Stimulated activated CD8-positive, alpha-beta memory T cell treated with anti-CD3 and anti-CD28 coated beads, Interleukin-4, amount 100 ng/mL, for 48 hours (primary cell): ENCODE measurements at places on chromosomes 4 and X.
A peak's percentile ranks its signal among the peaks of the same experiment; 100 is the strongest.

- peak; percentile 53 for DNase-seq
These were observed 1.2 kb downstream of the AKAP17A start for GRCh38 chrX:1592470-1593142.

DNA sequence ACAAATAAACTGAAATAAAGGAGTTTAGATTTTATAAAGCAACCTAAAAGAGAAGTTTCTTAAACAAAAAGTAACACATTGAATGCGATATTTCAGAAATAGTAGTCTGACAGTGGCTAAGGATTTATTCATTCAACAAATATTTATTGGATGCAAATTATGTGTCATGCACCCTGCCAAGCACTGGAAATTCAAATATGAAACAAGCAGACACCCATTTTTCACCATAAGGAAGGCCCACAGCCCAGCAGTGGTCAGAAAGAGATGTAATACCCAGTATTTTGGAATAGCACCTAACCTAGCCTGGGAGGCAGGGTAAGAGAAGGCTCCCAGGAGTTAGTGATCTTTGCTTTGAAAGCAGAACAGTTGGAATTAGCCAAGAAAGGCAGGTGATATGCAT is 855.1 kb upstream of the TENM3 start:
- no peak for DNase-seq

- no peak for DNase-seq
These were observed 277.4 kb upstream of the PITX2 start for GRCh38 chr4:110900213-110900769.

DNA sequence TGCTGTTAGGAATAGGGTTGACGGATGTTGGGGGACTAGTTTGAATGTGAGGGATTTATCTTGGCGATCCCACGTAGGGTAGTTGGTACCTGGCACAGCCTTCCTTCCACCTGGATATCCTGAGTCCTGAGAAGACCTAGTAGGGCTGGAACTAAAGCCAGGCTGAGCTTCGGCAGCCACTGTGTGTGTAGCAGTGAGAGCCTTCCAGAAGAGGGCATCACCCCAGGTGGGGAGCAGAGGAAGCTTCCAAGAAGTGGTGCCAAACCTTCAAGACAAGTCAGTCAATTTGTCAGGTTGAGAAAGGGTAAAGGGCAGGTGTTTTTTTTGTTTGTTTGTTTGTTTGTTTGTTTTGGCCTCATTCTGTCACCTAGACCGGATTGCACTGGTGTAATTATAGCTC is 1.2 kb upstream of the FGFBP2 start:
- no peak for DNase-seq

- DNase-seq: no peak
These were observed 587 bp downstream of the TIMM8A start for GRCh38 chrX:101347859-101348451.

GRCh38 chrX:122270809-122271494 is 913.1 kb upstream of the GRIA3 start:
- DNase-seq: no peak

- DNase-seq: no peak
These were observed 337.7 kb downstream of the BMPR1B start for GRCh38 chr4:95095348-95095974.

- no peak for DNase-seq
These were observed 21.1 kb downstream of the AMER1 start for GRCh38 chrX:64184396-64184795.

- no peak for DNase-seq
These were observed 26.5 kb downstream of the SLC10A7 start for GRCh38 chr4:146495269-146495668.

GRCh38 chr4:76251441-76252270 is at the start of gene FAM47E:
Gene FAM47E, plus strand, starts transcription at chr4:76251721. Its CDS starts 26 bp downstream, at chr4:76251747.
- DNase-seq: peak; percentile 42

- no peak for DNase-seq
These were observed 1297.7 kb downstream of the C4orf33 start for GRCh38 chr4:130393642-130394041.

GRCh38 chr4:86895692-86896488 is 3.7 kb upstream of the C4orf36 start:
- DNase-seq: no peak

DNA sequence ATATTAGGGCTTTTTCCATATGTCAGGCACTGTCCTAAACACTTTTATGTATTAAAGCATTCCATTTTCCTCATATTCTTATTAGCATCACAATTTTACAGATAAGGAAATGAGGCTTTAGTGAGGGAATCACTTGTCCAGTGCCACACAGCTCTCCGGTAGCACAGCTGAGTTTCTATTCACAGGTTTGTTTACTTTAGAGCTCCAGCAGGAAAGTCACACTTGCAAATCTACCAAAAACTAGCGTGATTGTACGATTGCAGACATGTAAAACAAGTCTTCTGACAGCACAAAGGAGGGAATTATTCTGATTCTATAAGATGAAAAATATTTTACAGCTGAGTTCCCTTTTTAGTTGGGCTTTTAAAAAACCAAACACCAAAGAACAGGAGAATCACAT is 472.1 kb downstream of the TMA16 start:
- no peak for DNase-seq

- DNase-seq: no peak
These were observed 90.0 kb upstream of the EXOC1L start for GRCh38 chr4:55729351-55730279.

GRCh38 chr4:156734965-156735895 is 236.4 kb downstream of the PDGFC start:
- no peak for DNase-seq

DNA sequence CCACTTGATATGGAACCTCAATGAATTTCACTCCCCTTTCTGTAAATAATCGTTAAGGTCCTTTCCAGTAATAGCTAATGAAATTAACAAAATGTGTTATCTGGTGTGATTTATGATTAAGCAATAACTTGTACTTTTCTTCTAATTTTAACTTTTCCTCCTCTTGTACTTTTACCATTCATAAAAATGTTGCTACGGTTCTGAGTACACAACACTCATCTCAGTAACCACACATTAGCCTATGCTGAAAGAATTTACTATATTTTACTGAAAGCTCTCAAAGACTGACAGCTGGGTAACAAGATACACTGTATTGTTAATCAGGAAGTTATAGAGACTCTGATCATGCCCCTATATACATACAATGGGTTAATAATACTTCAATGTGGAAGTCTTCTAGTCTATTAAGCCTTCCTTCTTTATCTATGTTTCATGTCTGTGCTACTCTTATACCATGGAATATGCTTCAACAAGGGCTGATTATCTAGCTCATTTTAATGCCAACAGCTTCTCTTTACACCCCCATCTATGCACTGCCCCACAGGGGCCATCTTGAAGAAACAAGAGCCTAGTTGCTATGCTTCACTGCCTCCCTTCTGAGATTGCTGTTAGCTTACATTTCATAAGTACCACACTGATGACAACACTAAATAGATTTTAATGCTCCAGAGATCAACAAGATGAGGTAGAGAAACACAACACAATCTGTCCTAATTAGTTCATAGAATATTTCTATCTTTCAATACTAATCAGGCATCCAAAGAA is 39.1 kb downstream of the LAMP2 start:
- no peak for DNase-seq

DNA sequence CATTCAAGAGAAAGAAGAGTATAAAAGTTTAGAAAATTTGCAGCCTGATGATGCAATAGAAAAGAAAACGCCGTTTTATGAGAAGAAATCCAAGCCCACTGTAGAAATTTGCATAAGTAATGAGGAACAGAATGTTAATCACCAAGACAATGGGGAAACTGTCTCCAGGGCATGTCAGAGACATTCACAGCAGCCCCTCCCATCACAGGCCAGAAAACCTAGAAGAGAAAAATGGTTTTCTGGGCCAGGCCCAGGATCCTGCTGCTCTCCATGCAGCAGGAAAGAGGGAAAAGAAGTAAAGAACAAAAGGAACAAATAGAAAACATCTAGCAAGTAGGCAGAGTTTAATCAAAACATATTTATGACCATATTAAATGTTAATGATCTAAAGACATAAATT is 119.0 kb downstream of the ANKRD50 start:
- no peak for DNase-seq

- no peak for DNase-seq
These were observed 418.8 kb upstream of the ZFP42 start for GRCh38 chr4:187576751-187577150.

- no peak for DNase-seq
These were observed 82.0 kb upstream of the FREM3 start for GRCh38 chr4:143782521-143782920.

DNA sequence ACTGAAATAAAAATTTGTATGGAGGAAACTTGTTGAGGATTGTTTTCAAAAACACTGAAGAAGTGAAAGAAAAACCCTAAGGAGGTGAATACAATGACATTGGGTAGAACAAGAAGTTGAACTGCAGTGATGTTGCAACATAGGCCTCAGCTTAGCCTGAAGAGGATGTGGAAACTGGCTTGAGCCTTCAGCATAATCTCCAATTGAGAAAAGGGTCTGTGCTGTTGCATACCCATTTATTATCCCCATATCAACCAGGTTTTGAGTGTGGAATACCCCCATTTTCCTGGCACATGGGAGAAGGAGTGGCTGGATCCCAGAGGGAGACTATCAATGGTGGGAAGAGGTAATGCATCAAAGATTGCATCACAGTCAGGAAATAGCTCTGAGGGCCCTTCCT is 695.0 kb upstream of the HS3ST1 start:
- no peak for DNase-seq

- no peak for DNase-seq
These were observed 2.7 kb upstream of the NKX6-1 start for GRCh38 chr4:84501721-84502267.

GRCh38 chrX:153327561-153327960 is 6.0 kb upstream of the PNMA6F start:
- DNase-seq: no peak

DNA sequence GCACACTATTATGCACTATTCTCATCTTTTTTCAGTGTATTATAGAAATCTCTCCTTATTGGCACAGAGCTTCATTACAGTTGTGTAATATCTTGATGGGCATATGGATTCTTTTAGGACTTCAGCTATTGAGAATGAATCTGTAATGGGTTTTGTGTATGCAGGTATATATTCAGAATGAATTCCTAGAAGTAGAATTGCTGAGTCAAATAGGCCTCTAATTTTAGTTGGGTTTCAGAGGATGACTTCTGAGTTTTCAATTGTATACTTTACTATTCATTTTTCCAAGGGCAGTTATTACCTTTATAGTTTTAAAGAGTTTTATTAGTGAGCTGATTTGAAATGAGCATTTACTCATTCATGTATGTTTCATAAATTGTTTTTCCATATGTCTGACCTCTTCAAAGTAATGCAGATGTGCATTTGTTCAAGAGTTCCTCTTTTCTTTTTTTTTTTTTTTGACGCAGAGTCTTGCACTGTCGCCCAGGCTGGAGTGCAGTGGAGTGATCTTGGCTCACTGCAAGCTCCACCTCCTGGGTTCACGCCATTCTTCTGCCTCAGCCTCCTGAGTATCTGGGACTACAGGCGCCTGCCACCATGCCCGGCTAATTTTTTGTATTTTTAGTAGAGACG is 19.5 kb downstream of the CASP6 start:
- DNase-seq: no peak

DNA sequence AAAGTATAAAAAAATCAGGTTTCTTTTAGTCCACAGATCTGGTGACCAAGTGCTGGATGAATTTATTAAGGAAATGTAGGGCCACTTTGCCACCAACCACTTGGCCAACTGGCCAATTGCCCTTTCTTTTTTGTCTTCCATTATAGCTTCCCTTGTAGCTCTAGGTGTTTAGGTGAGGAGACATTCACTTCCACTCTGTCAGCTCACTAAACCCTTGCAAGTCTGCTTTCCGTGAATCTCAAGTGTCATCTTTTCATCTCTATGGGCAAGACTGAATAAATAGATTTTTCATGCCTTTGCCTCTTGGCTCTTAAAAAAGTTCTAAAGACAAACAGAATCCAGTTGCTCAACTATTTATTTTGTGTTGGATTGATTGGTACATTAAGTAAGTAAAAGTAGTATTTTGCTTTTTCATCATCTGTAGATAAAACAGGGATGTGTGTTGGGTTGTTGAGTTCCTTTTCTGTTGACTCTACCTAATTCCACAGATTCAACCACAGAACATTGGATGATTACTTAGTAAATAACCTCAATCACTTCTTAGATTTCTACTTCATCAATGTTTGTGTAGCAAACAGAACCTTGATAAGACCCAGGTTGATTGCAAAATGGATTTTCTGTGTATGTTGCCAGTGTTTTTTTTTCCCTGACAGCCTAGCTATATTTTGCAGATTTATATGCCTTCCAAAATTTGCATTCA is 68.1 kb upstream of the GRXCR1 start:
- DNase-seq: no peak

DNA sequence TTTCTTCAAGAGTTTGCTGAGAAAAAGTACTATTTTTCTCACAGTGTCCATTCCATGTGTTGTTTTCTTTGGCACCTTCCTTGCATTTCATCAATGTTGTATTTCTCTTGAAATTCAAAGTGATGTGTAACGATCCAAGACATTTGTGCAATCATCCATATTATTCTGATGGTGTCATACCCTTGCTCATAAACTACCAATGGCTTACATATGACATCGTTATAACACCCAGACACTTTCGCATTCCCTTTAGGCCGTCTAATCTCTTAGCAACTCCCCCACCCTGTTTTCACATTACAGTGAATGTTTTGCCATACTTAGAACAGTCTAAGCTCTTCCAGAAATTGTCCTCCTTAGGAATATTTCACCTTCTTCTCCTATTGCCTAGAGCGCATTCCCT is 1779.0 kb downstream of the PCDH7 start:
- DNase-seq: no peak

DNA sequence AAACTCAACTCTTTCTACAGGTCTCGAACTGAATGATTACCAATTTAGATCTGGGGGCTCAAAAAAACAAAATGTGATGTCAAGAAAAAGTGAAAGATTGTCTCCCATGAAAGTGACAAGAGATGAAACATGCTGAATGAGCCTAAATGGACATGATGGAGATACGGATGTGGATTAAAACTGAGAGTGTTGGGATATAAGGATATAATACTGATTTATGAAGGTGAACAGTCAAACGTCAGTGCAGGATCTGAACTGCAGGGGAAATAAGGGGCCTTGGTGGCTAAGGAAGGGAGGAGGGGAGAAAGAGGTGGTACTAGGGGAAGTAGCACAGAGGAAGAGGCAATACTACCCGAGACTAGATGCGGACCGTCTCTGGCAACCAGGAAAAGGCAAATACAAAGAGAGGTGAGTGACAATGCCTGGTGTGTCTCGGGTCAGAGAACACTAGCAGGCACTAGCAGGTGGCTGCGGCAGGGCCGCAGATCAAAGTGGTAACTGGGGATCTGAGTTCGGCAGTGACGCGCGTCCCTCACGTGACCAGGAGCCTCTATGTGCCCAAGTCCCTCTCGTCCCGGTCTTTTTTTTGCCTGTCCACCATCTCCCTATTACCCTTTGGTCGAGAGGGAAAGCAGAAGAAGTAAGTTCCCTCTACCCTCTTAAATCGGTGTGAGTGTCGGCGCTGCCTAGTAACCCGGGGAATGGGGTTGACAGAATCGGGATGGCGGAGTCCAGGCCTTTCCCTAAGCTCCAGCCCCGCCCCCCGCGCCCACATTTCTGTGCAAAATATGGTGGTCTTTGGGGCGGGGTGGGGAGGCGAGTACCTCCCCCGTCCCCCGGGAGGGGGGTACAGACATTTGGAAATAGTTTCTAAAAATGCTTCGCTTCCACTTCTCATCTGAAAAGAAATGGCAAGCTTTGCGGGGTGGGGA is at the start of gene TCEAL1:
TSS of gene TCEAL1 (plus strand) at position 590 of the 932 bp plus-strand sequence. CDS start 942 bp downstream, outside the sequence.
- peak; percentile 54 for DNase-seq
